ENCODE measurements at places on chromosomes 3 and 15. TPM values are rescaled to one million over a fixed set of nuclear protein-coding genes. Genes with fewer than 3 reads are reported as not detected.

The PATL2 gene
- total RNA-seq: 0.98 TPM

The PLSCR2 gene
- not detected for total RNA-seq

The THRB gene
- total RNA-seq: 5.9 TPM

The COL6A5 gene
- not detected for total RNA-seq

The CDCP1 gene
- 27.4 TPM for total RNA-seq

The TMC3 gene
- not detected for total RNA-seq

The GPR160 gene
- total RNA-seq: 0.39 TPM

The GRIP2 gene
- total RNA-seq: not detected

The GOLGA6A gene
- total RNA-seq: not detected

The GOLGA8J gene
- not detected for total RNA-seq

The UTS2B gene
- 0.59 TPM for total RNA-seq

Data from subcutaneous preadipocyte (primary cell).